ENCODE measurements at places on chromosomes 4 and X. TPM values are rescaled to one million over a fixed set of nuclear protein-coding genes. Genes with fewer than 3 reads are reported as not detected.

MGST2 gene
- total RNA-seq = 10.4 TPM

ANOS1 gene
- total RNA-seq = 29.6 TPM

SFRP2 gene
- not detected for total RNA-seq

DNASE1L1 gene
- 119 TPM for total RNA-seq

ZIC3 gene
- total RNA-seq = not detected

DCAF4L1 gene
- 0.23 TPM for total RNA-seq

PLP1 gene
- total RNA-seq = not detected

NEUROG2 gene
- total RNA-seq = not detected

TMEM150C gene
- 0.30 TPM for total RNA-seq

FGG gene
- total RNA-seq = not detected

TCEANC gene
- total RNA-seq = 3.9 TPM

RNF150 gene
- 1.0 TPM for total RNA-seq

IL21 gene
- not detected for total RNA-seq

GPR50 gene
- not detected for total RNA-seq

BMPR1B gene
- total RNA-seq = 0.74 TPM

KCNIP4 gene
- total RNA-seq = not detected

All from smooth muscle cell of the umbilical artery (primary cell).